ENCODE measurements at places on chromosomes 6 and 20.

GRCh38 chr6:36962874-36963273 is 8.3 kb downstream of the PI16 start:
- peak; percentile 75 for DNase-seq

DNA sequence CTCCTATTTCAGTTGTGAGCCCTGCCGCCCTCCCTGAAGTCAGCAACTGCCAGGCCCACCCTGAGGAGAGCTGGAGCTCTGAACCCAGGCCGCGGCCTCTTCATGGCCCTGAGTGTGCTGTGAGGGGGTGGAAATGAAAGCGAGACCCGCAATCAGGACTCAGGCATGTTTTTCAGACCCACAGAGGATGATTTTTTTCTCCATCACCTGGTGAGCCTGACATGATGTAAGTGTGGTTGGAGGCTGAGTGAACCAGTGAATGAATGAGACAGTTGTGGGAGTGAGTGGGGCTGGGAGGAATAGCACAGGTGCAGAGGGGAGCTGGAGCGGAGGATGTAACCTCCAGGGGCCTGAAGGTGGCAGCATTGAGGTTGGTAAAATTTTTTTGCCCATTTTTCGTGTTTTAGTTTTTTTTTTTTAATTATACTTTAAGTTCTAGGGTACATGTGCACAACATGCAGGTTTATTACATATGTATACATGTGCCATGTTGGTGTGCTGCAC is 18.3 kb downstream of the RAET1L start:
- DNase-seq = no peak

- no peak for DNase-seq
Measured at GRCh38 chr20:62945771-62946339, 6.7 kb upstream of the SLC17A9 start.

DNA sequence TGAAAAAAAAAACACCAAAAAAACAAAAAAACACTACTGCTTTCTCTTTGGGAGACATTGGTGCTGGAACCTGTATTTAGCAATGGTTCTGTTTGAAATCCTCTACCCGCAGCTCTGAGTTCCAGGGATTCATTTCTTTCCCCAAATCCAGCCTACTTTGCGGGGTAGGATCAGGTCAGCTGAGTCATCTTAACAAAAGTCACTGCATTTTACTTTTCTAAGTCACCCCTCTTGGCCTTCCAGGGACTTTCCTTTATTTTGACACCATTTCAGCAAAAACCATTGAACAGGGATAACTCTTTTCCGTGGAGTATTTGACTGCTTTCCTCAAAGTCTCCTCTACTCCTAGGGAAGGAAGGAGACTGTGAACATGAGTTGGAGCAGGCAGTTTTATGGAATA is 837.6 kb downstream of the MAFB start:
- no peak for DNase-seq

All from bone marrow (tissue), 2 donors.